ENCODE measurements at places on chromosomes 4 and X. TPM values are rescaled to one million over a fixed set of nuclear protein-coding genes. Genes with fewer than 3 reads are reported as not detected.

PIM2 gene
- total RNA-seq, result 27.8 TPM

GRCh38 chr4:81498551-81499099 is 26.9 kb upstream of the RASGEF1B start:
- DNase-seq, result no peak

DNA sequence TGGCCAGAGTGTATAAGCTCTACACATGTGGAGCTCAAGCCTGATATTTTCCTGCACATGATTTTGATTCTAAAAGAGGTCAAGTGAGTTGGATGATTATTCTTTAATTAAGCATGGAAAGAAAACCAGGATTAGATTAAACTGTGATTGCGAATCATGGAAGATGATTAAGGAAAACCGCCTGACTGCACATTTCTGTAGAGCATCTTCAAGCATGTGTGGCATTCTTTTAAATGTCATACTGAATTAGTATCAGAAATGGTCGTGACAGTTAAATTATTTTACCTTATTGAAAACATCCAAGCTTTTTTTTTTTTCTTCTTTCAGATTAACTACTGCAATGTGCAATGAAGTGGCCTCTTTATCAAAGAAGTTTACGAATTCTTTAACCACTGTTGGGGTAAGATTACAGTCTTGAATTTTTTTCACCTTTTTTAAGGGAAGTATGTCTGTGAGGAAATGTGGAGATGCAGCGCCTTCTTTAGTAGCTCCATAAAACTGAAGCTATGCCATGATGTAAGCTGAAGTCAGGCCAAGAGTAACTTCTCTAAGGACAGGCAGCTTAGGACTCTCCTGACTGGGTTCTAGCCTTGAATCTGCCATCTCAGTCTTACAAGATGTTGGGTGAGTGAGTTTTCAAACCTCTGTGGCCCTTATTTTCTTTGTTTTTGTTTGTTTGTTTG is 67.9 kb downstream of the FAM114A1 start:
- no peak for DNase-seq

DNA sequence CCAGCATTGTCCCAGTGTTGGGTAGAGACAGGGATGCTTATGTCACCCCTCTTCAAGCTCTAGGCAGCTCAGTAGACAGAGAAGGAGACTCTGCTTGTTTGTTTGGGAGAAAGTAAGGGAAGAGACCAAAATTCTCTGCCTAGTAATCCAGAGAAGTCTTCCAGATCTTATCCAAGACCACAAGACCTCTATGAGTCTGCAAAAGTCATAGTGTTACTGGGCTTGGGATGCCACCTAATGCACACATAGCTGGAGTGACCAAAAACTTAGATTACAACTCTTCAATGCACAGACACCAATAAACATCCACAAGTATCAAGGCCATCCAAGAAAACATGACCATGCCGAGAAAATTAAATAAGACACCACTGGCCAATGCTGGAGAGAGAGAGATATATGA is 205.5 kb downstream of the UNC5C start:
- DNase-seq, result no peak

GRCh38 chr4:40986375-40986774 is 228.0 kb downstream of the APBB2 start:
- DNase-seq, result no peak

DNA sequence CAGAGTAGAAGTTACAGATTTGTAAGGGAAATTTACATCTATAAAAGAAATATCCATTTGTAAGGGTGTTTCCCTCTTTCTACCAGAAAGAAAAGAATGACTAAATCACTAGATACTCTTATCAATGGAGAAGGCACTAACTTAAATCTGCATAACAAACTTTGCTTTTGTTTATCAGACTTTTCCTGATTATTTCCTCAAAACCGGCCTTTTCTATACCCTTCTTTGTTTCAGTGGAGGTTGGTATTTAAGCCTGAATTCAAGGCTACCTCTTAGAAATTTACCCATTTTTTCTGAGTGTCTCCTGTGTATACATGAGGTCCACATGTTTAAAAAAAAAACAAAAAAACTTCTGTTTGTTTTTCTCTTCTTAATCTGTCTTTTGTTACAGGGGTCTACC is 80.4 kb upstream of the GRPR start:
- DNase-seq, result no peak

- peak; percentile 31 for DNase-seq
Measured at GRCh38 chrX:23871905-23872546, 35.7 kb downstream of the APOO start.
